ENCODE measurements at places on chromosomes 4 and X.

- no peak for DNase-seq
Measured at GRCh38 chrX:38494239-38494823, 67.0 kb upstream of the TSPAN7 start.

- no peak for DNase-seq
Measured at GRCh38 chr4:148006001-148006400, 274.1 kb downstream of the ARHGAP10 start.

GRCh38 chr4:156560701-156561100 is 410.9 kb downstream of the PDGFC start:
- DNase-seq, result no peak

- DNase-seq, result no peak
Measured at GRCh38 chr4:134691915-134692314, 490.3 kb upstream of the PABPC4L start.

DNA sequence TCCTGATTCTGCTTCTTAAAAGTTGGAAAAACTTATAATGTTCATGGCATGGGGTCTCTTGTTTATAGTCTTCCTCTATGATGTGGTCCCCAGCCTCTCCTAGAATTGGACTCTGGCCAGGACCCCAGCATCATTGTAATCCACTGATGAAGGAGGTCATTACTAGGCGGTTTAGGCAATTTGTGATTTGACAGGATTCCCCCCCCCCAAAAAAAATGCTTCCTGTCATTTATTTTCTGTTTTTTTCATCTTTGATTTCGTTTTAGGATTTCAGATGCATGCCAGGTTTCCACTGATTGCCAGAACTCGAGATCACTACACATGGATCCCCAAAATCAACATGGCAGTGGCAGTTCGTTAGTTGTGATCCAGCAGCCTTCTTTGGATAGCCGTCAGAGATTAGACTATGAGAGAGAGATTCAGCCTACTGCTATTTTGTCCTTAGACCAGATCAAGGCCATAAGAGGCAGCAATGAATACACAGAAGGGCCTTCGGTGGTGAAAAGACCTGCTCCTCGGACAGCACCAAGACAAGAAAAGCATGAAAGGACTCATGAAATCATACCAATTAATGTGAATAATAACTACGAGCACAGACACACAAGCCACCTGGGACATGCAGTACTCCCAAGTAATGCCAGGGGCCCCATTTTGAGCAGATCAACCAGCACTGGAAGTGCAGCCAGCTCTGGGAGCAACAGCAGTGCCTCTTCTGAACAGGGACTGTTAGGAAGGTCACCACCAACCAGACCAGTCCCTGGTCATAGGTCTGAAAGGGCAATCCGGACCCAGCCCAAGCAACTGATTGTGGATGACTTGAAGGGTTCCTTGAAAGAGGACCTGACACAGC is 4.9 kb downstream of the SPRY1 start:
- no peak for DNase-seq

DNA sequence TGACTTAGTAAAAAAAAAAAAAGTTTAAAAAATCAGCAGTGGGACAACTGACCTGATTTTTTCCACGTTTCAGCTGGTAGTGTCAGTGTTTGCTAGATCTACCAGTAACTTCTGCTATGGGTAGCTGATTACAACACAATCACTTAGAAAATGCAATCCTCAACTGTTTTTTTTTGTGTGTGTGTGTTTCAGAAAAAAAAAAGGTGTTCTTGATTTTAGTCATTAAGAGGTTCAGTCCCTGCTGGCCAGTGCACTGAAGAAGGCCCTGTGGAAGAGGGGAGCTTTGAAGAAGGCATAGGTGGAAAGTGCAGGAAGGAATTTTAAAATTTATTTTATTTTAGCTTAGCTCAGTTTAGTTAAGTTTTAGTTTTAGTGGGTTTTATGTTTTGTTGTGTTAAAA is 46.9 kb downstream of the SH2D1A start:
- no peak for DNase-seq

- DNase-seq, result no peak
Measured at GRCh38 chrX:14073556-14073955, 43.9 kb upstream of the GEMIN8 start.

- no peak for DNase-seq
Measured at GRCh38 chr4:89336818-89337420, 29.3 kb upstream of the GPRIN3 start.

DNA sequence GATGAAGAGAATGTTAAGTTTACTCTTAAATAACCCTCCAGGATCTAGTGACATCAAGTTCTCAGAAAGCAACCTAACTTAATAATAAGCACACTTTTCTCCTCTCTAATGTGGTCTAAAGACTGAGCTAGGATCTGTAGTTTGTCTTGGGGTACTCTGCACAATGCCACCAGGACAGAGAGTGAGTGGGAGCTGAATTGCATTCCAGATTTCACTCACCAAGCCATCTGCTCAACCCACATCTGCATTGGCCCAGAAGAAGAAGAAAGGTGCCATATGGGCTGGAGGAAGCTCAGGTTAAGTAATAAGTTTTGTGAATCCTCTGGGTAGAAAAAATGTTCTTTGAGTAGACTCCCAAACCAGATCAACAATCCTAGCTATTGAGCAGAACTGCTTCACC is 384.6 kb downstream of the PPP3CA start:
- DNase-seq, result no peak

DNA sequence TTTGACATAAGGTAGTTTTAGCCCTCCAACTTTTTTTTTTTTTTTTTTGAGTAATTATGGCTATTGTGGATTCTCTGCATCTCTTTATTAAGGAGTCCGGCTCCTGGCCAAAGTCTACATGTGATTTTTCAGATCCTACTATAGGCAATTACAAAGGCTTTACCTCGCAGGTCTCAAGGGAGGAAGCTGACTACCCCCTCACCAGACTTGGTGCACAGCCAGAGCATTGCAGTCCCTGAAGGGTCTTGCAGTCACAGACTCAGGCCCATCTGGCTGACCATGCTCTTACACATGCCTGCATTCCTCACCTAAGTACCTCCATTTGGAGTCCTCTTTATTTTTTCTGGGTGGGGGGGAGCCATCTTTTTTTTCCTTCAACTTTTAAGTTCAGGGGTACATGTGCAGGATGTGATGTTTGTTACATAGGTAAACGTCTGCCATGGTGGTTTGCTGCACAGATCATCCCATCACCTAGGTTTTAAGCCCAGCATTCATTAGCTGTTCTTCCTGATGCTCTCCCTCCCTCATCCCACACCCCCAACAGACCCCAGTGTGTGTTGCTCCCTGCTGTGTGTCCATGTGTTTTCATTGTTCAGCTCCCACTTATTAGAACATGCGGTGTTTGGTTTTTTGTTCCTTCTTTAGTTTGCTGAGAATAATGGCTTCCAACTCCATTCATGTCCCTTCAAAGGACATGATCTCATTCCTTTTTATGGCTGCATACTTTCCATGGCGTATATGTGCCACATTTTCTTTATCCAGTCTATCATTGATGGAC is 88.4 kb upstream of the STIM2 start:
- no peak for DNase-seq

DNA sequence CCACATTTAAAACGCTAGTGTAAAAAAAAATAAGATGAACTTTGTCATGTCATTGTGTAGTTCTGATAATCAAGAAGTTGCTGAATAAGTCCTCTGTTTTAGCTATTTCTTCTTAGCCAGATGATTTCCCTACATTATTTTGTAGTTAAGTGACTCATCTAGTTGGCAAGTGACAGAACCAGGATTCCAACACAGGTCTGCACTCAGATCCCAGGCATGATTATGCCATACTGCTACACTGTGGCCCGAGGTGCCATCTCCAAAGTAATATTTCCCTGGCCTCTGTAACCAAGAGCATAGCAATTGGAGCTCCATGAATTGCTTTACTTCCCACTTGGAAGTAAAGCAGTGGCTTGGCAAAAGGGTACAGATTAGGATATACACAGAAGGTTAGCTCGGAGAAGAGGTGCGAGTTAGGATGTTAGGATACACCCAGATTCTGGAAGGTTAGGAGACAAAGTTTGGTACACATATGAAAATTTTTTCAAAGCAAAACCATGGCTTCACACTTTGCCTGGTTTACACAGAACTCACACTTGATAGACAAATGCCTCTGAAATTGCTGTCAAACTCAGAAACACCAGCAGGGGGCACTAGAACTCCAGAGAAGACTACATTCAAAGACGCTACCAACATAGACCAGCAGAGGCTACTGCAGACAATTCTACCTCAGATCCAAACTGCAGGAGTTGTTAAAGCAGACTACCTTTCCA is 41.4 kb downstream of the SRPX2 start:
- DNase-seq, result no peak

GRCh38 chr4:152479428-152480026 is 56.4 kb downstream of the FBXW7 start:
- no peak for DNase-seq

GRCh38 chr4:17688011-17688441 is 73.6 kb downstream of the MED28 start:
- DNase-seq, result no peak

DNA sequence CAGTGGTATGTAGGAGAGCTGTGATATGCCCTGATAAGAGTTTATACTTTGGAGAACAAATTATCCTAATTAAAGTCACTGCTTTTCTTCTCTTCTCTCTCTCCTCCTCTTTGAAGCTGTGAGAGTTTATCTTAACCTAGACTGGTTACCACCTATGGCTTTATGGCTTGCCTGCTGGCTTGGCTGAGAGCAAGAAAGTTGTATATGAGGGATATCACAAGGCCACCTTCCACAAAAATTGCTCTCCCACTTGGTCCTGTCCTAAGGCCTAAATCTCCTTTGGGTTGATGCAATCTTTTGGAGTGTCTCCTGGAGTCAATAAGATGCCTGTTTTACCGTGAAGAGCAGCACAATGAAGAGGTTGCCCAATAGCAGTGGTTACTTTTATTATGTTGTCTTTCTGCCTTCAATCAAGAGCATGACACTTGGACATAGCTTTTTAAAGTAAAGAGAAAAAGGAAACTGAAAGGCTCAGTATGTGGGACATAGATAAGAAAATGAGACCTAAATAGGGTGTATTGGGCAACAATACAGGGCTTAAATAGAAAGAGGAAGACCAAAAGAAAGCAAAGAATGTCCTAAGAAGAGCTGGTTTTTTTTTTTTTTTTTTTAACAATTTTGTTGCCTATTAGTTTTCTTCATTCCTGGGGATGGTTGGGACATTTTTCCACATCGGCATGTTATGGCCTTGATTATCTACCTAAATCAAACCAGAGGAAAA is 9.2 kb downstream of the GUCY1A1 start:
- no peak for DNase-seq

- DNase-seq, result no peak
Measured at GRCh38 chrX:103356130-103356798, at the start of gene TCEAL9. TSS of gene TCEAL9 (plus strand) at chrX:103356506. CDS start at chrX:103357685, 1,179 bp downstream.

DNA sequence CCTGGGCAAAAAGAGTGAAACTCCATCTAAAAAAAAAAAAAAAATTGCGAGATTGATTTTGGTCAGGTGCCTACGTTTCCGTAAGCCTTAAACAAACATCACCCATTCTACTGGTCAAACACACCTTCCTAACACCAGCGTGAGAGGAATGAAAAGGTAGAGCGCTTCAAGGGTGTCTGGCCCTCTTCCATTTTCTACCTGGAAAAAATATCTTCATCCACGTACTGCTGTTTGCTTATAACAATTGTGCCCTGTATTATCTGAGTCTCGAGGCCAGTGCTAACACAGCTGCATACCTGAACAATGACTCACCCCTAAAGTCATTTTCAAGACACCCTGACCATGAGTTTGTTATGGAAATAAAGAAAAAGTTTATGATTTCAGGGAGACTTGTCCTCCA is 13.9 kb downstream of the TMSB4X start:
- DNase-seq, result no peak

DNA sequence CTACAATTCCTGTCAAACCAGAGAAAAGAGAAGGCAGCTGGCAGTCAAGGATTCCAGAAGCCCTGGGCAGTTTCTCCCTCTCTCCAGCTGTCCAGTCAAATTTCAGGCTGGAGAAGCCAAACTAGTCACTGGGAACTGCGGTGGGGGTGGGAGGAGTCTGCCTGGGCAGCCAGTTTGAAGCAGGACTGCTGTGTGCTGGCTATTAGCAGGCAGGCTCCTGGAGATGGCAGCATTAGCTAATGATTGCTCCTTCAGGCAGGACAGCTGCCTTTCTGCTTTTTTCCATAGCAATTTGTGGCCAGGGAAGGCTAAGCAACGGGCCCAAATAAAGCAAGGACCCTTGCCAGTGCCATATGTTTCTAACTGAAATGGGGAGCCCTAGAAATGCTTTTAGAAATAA is 44.7 kb upstream of the FGF13 start:
- no peak for DNase-seq

GRCh38 chr4:108204518-108204917 is 35.8 kb upstream of the LEF1 start:
- no peak for DNase-seq

DNA sequence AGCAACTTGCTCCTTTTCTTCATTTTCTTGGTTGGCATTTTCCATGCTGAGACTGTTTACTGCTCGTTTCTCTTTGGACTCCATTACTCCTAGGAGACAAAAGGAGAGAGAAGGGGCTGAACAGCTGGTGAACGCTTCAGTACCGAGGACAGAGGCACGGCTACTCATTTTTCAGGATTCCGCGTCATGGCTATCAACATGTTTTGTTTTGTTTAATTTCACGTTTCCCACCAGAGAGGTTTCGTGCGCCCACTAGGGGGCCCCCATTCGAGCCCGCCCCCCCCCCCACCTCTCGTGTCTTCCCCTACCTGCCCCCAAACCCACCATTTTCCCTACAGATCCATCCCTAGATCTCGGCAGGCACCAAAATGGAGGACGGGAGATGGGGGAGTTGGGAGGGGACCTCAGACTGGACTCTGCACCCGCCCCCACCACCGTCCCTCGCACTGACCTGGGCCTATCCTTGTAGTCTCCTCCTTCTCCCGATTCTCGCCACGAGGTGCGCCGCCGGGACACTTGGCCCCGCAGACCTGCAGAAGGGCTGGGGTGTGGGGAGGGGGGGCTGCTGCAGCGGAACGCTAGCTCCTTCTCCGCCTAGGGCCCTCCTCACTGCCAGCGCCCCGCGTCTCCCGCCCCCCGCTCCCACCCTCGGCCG is 653 bp downstream of the BEX1 start:
- no peak for DNase-seq

DNA sequence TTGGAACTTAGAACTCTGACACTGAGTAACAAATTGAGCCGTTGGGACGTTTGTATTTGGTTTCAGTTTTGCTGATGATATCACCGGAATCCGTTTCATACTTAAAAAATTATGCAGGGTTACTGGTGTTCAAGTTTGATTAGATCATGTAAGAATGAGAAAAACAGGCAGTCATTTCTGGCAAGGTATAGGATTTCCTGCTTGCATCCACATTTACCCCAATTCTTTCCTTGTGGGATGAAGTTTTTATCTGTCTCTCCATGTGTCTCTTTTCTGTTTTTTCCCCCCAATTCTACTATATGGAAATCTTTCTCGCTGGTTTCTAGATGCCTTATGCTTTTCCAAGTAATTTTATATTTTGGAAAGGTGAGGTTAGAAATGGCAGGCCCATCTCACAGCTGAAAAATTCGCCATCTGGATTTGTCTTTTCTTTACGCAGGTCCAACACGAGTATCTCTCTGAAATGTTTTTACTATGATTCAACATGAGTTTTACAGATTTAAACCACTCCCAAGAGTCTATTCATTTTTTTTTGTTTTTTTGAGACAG is 197.9 kb downstream of the SHOX start:
- no peak for DNase-seq

GRCh38 chr4:147822128-147822527 is 90.2 kb downstream of the ARHGAP10 start:
- DNase-seq, result no peak

Measured in stimulated activated CD4-positive, alpha-beta T cell treated with anti-CD3 and anti-CD28 coated beads, Interleukin-15, amount 100 ng/mL, for 1 hour (primary cell).